ENCODE measurements at places on chromosomes 11 and 22.

DNA sequence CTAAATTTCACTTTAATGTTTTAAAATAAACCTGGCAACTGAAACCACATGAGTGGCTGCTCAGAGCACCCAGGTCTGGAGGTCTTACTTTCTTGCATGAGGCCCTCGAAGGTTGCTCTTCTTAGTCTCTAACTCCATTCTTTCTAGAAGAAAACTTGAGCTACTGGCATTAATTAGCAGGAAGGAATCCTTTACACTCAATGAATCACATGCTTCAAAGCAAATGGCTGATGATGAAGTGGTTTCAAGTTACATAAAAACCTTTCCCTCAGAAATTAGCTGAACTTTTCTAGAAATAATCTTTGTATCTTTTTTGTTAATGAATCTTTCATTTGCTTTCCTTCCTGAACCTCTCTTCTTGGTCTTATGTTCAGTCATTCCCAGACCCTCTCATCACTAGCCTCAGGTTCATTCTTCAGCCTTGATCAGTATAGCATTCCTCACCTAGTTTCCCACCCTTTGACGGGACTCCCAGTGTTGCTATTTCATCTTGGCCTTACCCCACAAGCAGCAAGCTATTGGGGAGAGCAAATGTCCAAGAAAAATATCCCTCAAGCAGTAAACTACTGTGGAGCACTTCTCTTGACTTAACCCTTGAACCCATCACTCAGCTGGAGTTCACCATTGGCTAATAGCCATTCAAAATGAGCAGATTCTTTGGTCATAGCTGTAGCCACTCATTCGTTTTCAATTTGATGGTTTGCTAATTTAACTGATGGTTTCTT, 75.1 kb downstream of the INSC start:
- DNase-seq = no peak

- no peak for DNase-seq
These were observed 37.1 kb upstream of the HSPA8 start for GRCh38 chr11:123098990-123099389.

- no peak for DNase-seq
These were observed 11.4 kb upstream of the PITPNB start for GRCh38 chr22:27930331-27931060.

- DNase-seq = no peak
These were observed 40.5 kb downstream of the NAT10 start for GRCh38 chr11:34145847-34146381.

GRCh38 chr11:35619116-35619854, 1.0 kb downstream of the FJX1 start:
- no peak for DNase-seq

- DNase-seq = no peak
These were observed 327.3 kb upstream of the ANO5 start for GRCh38 chr11:21865541-21865940.

- no peak for DNase-seq
These were observed 167.1 kb downstream of the C11orf91 start for GRCh38 chr11:33533386-33534052.

- no peak for DNase-seq
These were observed 159.3 kb downstream of the CASP12 start for GRCh38 chr11:104738918-104739317.

DNA sequence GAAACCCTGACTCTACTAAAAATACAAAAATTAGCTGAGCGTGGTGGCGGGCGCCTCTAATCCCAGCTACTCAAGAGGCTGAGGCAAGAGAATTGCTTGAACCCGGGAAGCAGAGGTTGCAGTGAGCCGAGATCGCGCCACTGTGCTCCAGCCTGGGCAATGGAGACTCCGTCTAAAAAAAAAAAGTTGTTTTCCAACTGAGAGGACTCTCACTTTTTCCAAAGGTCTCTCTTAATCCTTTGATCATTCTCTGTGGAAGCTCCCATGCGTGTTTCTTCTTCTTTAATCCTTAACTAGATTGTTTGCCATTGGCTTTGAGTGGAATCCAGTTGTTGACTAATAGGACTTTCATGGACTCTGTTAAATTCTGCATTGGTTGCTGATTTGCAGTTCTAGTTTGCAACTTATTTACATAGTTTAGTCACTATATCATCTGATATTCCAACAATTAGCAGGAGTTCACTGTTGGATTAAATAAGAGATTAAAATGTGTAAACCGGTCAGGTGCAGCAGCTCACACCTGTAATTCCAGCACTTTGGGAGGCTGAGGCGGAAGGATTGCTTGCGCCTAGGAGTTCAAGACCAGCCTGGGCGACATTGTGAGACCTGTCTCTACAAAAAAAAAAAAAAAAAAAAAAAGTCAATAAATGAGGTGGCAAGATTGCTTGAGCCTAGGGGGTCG, 79.7 kb downstream of the C22orf31 start:
- DNase-seq = no peak

GRCh38 chr22:41834005-41834944, 1.4 kb downstream of the SREBF2 start:
- no peak for DNase-seq

GRCh38 chr22:39255449-39256185, 10.8 kb upstream of the PDGFB start:
- no peak for DNase-seq

- DNase-seq = no peak
These were observed 38.3 kb upstream of the CXCR5 start for GRCh38 chr11:118845369-118845768.

DNA sequence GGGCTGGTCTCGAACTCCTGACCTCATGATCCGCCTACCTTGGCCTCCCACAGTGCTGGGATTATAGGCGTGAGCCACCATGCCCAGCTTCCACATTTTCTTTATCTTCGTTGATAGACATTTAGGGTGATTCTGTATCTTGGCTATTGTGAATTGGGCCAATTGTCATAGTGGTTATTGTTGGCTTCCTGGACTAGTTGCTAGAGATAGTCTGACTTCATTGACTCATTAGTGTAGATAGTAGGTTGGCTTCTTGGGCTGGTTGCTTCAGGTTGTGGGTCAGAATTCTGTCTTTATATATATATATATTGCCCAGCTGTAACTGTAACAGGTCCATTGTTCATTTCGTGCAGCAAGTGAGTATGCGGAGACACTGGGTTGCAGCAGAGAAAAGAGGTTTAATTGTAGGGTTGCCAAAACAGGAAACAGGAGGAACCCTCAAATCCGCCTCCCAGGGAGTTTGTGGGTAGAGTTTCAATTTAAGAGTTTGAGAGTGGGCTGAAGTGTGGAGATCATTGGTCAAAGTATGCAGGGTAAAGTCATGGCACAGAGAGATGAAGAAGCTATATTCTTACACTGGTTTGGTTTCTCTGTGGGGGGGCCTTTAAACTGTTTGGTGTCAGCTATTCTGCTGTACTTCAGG, 22.0 kb downstream of the ATG13 start:
- no peak for DNase-seq

DNA sequence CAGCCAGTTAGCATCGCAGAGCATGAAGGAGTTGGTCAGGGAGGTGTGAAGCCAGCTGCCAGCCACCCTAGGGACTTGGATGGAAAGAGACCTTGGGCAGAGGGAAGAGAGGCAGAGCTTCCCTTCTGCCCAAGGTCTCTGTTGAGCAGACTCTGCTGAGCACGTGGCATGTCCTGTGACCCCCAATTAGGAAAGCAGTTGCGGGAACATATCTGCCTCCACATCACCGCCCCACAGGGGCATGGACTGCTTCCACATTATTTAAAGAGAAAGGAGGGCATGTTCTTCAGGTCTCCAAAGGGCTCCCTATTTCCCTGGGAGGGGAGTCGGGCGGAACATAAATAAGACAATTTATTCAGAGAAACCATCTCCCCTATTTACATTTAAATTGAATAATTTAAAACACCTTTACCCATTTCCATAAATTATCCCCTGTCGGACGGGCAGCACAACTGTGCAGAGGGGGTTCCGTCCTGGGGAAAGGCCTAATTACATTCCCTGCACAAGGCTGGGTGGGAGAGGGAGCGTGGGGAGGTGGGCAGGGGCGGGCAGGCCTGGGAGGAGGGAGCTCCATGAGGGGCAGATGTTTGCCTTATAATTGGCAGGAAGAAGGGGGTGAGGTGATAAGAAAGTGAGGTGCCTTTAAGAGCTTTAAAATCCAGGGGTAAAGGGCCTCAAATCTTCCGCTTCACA, 88.8 kb upstream of the THY1 start:
- DNase-seq = no peak

DNA sequence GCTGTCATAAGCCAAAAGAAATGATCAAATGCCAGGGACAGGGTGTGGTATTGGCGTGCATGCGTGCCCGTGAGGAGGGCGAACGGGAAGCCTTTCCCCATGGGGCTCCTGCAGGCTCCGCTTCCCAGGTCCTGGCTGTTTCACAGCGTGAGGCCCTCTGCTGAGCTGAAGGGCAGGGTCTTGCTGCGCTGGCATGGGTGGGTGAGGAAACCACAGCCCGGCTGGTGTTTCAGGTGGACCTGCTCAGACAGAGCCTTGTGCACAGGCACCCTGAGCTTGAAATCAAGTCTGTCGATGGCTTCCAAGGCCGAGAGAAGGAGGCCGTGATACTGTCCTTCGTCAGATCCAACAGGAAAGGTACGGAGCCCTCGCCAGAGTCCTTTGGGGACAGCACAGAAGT, 31.4 kb downstream of the IGHMBP2 start:
- DNase-seq = no peak

DNA sequence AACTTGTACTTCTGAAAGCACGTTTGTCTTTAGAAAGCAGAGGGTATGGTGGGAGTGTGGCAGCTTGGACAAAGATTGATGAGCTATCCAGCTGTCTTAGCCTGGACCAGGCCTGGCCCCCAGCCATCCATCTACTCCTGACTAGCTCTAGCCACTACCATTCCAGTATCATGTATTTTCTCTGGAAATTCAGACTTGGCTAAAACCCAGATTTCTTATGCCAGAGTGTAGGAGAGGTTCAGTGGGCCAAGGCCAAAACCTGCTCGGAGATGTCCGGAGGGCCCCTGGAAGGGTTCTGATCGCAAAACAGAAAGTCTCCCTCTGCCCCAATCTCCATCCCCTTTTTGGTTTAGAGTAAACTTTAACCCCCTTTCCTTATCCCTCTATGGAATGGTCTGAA, 24.8 kb upstream of the MTCH2 start:
- no peak for DNase-seq

- DNase-seq = no peak
These were observed 31.3 kb upstream of the CD82 start for GRCh38 chr11:44533921-44534711.

GRCh38 chr22:46007848-46008261, 30.9 kb upstream of the WNT7B start:
- DNase-seq = no peak

DNA sequence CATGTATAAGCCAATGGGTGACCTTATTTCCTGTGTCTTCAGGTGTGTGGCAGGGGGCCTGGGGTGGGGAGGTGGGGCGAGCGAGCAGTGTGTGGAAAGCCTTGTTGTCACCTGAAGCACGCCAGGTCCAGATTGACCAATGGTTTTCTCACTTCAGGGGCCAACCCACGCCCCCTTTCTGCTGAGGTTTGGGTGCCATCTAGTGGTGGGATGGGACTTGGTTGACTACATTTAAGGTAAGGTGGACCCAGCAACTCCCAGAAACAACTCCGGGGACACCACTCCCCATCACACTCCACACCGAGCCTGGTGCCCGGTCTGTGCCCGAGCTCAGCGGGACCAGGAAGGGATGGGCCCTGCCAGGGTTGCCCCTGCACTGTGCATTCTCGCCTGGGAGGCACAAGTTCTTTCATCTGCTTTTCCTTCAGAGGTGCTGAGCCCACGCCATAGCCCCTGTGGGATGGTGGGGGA, 40.0 kb downstream of the TPCN2 start:
- DNase-seq = no peak

GRCh38 chr11:70853068-70853769, 399.2 kb downstream of the SHANK2 start:
- no peak for DNase-seq

DNA sequence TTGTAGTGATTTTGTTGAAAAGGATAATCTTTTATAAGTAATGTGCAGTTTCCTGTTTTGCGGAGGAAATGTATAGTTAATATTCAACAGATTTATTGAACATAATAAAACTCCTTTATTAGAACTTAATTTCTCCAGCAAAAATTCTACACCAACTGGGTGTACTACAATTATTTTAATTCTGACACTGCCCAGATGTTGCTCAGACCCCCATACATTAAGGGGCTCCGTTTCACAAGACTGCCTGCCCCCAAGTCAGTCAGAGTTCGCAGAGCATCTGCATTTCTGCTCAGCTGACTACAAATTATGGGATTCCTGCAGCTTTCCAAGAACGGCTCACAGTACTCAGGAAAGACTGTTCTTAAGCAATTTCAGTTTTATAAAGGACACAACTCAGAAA, 6.2 kb downstream of the CEP57 start:
- no peak for DNase-seq

GRCh38 chr11:73454987-73455386, 78.8 kb downstream of the RELT start:
- no peak for DNase-seq

GRCh38 chr22:39927544-39927943, 26.7 kb downstream of the GRAP2 start:
- DNase-seq = no peak

- DNase-seq = no peak
These were observed 37.9 kb downstream of the PAK1 start for GRCh38 chr11:77435972-77436371.

GRCh38 chr22:43262990-43263644, 76.2 kb upstream of the TTLL12 start:
- DNase-seq = no peak

DNA sequence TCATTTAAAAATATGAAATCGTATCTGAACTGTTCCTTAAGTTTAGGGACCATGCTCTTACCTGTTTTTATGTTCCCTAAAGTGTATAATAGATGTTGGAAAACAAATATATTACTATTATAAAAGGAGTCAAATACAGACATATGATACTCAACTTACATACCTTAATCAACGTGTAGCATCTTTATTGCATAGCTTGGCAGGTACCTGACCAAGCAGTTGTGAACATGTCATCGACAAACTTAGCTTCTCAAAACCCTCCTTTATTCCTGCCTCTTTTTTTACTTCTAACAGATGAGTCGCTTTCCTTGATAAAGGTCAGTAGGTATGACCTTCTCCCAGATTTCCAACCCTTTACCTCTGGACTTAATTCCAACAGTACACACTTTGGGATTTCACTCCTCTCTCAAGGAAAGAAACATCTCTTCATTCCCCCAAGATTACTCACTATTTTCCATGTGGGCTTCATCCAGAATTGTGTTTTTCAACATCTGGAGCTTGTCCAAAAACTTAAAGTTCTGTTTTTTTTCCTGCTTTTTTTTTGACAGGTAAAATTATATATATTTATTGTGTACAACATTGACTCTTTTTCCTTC, 11.9 kb downstream of the HIPK3 start:
- DNase-seq = no peak

Data from stimulated activated CD8-positive, alpha-beta memory T cell treated with anti-CD3 and anti-CD28 coated beads, Interleukin-4, amount 100 ng/mL, for 1 hour (primary cell).